ENCODE measurements at places on chromosomes 5 and 9.

GRCh38 chr9:124238546-124239140, 19.1 kb upstream of the NEK6 start:
- no peak for DNase-seq

GRCh38 chr9:68964765-68965164, 49.1 kb downstream of the PRKACG start:
- DNase-seq = no peak

DNA sequence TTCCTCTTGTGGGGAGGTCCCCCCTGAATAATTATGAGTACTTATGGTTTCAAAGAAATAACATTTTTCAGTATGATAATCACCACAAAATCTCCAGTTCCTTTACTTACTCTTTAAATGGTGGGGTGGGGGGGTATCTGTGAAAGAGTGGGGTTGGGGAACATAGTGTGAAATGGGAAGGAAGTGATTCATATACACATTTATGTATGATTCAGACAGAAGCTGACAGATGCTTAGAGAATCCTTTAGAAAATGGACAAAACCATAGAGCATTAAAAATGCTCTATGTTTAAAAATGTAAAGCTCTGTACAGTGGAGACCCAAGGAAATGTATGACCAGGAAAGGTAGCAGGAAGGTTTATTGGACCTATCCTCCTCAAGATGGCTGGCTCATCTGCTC, 267.5 kb upstream of the GRIA1 start:
- no peak for DNase-seq

DNA sequence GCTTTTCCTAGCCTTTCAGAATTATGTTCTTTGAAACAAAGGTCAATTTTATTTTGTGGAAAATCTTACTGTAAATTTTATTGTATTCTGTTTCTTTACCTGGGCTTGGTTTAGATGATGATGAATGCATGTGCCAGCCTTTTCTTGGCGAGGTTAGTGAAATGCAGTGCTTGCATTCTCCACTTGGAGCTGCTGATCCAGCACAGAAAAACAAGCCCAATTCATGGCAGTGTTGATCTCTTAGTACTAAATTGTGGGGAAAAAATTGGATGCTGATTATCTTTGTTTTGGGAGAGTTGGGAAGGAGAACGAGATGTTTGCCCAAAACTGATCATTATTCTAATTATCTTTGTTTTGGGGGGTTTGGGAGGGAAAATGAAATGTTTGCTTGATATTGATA, 3.7 kb downstream of the HABP4 start:
- peak; percentile 53 for DNase-seq

DNA sequence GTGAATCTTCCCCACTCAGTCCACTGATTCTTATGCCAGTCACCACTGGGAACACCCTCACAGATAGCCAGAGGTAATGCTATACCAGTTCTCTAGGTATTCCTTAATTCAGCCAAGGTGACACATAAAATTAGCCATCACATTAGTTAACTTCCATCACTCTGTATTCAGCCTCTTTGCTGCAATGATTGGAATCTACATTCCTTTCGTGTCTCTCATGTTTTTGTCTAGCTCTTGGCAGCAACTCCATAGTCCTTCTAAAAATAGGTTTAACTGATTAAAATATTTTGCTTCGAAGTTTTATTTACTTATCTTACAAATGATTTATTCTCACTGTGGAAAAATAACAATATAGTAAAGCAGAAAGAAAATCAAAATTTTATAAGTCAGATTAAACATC, 19.6 kb upstream of the RNF20 start:
- peak; percentile 29 for DNase-seq

DNA sequence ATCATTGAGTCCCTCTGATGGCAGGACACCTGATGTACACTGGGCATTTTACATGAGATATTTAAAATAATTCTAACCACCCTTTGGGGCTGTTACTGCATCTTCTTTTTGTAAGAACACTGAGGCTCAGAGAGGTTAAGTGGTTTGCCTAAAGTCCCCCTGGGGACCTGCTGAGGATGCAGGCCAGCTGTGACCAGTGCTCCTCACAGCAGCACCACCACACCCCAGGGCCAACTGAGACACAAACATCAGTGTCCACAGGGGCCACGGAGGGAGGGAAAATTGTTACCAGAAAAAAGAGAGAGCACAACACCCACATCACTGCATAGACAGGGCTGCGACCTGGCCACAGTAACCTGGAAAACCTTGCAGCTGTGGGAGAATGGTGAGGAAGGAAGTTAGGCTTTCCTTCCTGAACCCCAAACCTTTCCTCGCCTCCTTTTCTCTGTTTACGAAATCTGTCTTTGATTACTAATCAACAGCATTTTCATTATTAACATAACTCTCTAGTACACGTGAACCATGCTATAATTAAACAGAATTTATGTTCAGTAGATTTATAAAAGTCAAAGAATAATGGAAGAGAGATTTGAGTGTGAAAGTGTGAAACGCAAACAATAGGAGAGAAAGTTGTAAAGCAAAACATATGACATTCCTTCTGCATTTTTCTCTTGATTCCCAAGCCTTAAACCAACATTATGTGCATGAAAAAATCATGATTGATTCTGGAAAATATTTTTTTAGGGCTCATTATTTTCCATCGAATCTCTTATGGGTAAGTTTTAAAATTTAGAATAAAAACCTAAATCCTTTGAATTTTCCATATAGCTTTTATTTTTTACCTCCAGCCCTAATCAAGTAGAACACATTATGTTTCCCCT, 228.1 kb upstream of the DAPK1 start:
- no peak for DNase-seq

DNA sequence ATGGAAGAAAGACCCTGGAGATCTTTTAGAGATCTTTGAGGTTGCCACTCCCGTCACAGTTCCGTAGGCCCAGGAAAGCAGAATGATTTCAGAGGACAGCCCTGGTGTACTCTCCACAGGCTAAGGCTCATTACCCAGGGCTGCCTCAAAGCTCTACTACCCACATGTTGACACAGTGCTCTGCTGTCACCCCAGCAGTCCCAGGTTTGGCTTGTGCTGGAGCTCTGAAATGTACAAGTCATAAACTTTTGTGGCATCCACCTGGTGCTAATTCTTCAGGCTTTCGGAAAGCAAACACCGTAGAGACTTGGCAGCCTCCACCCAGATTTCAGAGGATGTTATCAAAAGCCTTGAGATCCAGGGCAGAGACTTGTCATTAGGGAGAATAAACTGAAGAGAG, 136.5 kb downstream of the MTRR start:
- no peak for DNase-seq

DNA sequence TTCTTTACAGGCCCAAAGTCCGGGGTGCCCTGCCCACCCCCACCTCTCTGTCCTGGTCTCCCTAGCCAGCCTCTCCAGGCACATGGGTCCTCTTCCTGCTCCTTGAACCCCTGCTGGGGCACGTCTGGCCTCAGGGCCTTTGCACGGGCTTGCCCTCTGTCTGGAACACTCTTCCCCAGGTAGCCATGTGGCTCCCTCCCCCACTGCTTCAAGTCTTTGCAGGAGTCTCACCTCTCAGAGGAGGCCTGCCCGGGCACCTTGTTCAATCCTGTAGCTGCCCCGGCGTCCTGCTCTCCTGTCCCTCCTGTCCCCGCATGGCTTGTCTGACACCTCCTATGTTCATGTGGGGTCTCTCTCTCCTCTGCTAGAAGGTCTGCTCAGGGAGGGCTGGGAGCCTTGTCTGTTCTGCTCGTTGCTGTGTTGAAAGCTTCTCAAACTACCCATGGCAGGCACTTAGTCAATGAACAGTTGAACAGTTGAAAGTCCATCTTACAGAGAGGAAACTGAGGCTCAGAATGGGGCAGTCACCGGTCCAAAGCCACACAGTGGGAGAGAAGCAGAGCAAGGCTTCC, 241.4 kb downstream of the PBX3 start:
- no peak for DNase-seq

DNA sequence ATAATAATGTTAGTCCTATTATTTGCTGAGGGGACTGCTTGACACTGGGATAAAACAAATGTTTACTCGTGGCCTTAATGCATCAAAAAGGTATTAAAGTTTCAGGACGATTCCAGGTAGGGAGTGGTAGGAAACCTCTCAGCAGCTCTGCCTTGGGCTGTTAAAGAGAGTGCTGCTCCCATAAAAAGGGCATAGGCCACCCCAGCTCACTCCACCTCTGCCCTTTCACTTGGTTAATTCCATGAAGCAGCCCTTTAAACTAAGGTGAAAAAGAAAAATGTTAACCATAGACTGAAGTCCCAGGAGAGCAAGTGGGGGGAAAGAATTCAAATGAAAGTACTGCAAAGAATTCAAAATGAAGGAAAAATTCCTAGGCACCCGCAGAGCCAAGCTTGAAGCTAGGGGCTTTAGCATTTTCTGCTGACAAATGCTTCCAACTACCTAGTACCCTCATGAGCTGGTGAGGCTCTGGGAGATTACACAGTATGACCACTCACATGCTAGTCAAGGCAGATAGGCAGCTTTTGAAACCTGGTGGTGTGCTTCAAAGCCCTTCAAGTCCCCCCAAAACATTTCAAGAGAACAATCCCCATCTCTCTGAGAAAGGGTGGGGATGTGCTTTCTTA, 8.5 kb downstream of the KLF9 start:
- DNase-seq = no peak

DNA sequence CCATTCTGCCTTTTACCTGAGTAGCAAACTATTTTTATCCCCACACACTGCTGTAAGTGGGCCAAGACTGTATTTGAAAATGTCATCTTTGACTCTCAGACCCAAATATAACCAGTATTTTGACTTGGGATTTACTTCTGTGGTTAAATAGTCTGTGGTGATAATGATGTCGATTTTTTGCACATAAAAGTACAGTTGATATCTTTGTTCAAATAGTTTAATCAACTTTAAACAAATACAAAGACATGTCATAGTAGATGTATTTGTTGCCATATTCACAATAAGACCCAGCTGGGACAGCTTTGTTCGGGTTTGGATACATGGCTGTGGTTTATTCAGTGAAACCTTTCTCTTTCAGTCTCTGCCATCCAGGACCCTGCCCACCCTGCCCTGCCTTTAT, 20.4 kb downstream of the NFX1 start:
- no peak for DNase-seq

DNA sequence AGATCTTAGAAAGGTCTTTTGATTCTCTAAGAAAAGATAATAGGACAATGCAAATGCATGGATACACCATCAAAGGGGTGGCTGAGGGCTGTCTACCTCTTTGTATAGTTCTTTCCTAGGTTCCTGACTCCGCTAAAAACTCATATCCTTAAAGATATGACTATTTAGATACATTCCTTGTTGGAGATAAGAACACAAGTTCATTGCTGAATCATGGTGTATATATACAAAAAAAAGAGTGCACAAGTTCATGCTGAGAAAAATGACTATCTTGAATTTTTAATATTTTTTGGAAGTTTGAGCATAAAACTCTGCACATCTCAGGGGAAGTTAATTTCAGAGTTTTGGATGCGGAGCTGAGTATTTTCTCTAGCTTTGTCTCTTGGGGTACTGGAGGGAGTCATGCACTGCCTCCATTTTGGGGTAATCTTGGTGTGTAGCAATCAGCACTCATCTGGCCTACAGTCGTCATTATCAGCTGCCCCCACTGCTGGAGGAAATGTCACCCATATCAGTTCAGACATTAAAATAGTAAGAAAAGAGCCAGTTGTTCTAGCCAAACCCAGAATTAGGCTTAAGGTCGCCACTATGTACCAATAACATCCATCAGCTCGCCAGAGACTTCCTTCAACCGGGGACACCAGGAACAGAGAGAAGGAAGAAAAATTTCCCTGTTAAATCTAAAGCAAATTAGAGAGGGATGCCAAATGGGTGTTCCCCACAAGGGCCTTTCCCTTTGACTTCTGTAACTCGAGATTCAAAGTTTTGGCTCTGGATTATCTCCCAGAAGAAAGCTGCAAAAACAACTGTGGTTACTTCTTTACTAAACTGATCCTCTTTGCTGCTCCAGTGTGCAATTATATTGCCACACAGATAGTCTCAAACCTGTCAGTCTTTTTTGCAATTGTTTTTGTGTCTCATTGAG, 49.0 kb downstream of the PTTG1 start:
- peak; percentile 11 for DNase-seq

GRCh38 chr5:125478599-125478998, 732.2 kb upstream of the ZNF608 start:
- no peak for DNase-seq

DNA sequence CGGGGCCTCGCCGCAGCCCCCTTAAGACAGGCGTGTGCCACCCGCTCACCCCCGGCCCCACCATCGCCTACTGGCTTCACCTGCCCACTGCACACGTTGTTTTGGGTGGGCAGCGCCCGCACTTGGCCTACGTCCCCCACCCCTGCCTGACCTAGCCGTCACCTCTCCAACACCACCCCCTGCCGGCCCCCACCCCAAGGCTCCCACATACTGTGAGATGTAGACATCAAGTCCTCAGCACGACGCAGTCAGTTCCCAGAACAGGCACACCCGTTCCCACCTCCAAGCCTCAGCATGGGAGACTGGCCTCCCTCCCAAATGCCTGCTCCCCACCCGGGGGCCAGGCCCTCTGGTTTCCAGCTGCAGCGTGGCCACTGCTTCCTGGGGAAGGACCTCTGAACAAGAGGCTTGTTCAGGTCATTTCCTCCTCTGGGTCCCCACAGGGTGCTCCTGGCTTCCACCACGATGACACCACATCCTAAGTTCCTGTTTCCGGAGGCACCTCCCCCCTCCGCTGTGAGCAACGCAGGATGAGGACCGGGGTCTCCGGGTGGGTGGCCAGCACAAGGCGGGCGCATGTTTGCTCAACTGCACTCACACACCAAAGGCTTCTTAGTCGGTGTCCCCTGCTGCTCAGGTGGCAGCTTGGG, 11.3 kb downstream of the DBN1 start:
- no peak for DNase-seq

GRCh38 chr5:79008362-79008761, 23.3 kb upstream of the ARSB start:
- DNase-seq = no peak

- no peak for DNase-seq
Observed at GRCh38 chr5:56145511-56145910, 87.6 kb downstream of the ANKRD55 start.

DNA sequence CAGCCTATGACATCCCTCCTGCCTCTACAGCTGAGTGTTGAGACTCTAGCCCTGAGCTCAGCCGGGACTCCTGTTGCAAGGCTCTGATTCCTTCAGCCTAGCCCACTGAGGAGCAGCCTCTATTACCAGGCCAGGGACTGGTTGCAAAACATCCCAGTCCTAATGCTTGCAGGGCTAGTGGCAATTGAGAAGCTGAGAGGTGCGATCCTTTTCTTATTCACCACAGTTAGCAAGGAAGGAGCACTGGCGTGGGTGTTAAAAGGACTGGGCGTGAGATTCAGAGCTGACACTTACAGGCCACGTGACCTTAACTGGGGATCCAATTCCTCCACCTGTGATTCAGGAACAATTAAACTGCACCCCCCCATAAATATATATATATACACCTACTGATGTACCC, 58.8 kb downstream of the GARNL3 start:
- DNase-seq = no peak
